ENCODE measurements at places on chromosomes 6 and 20.

DNA sequence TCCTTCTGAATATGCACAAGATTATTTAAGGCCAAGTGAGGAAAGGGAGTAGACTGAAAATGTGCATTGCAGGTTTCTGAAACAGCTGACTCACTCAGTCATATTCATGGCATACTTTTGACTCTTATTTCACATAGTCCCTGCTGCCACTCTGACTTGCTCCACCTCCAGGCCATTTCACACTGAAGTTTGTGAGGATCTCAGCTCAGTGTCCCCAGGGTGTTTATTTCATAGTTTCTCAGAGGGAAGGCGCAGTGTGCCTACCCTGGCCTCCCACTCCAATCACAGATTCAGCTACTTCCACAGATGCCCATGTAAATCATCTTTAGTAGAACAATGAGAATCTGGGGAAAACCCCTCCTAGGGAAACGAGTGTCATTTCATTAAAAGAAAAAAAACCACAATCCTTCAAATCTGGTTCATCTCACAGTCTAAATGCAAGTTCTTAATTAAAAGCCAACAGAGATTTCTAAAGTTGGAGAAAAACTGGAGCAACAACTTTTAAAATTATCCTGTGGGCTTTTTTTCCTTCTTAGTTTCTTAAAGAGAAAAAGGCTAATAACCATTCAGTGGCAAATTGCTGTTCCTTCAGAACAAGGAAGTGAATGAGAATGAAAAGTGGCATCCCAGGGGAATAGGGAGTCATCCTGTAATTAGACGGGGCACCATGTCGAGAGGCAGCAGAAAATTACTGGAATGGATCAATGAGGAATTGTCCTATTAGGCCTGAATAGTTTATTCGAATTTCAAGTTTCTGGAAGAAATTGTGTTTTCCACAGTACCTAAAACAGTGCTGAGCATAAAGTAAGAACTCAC lies 133.6 kb downstream of the TFAP2B start:
- no peak for DNase-seq

DNA sequence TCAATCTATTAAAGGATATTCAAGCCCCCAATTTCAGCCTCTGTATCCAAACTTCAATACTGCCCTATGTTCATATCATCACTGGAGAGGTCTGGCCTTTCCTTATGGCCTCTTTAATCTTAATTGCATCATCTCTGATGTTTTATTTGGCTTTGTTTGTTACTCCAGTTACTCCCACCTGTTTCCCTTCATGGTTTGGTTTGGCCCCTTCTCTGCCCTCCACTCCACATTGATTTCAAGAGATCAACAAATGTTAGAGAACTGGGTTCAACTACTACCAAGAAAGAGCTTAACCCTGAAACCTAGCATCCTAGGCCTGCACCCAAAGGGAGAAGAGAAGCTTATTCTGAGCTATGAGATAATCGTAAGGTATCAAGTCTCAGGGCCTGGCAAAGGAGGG lies 221.6 kb downstream of the LAMA2 start:
- DNase-seq, result no peak

GRCh38 chr6:145212813-145213212 lies 522.5 kb downstream of the EPM2A start:
- no peak for DNase-seq

DNA sequence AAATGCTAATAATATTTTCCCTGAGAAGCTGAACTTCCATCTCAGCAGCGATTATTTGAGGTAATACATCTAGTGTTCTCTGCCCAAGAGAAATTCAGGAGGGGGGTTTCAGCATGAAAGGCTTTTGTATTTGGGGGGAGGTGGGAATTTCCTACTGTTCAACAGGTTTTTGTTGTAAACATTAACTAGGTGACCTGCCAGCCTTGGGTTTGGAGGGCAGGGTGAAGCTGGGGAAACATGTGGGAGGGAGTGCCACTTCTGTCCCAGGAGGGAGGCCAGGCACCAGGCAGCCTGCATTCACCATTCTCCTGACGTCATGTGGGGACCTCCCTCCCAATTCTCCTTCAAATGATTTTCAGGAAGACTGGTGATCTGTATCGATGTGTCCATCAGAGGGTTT lies 37.7 kb upstream of the PKHD1 start:
- no peak for DNase-seq

- DNase-seq, result no peak
Observed at GRCh38 chr20:8898823-8899222, 170.1 kb upstream of the PLCB4 start.

DNA sequence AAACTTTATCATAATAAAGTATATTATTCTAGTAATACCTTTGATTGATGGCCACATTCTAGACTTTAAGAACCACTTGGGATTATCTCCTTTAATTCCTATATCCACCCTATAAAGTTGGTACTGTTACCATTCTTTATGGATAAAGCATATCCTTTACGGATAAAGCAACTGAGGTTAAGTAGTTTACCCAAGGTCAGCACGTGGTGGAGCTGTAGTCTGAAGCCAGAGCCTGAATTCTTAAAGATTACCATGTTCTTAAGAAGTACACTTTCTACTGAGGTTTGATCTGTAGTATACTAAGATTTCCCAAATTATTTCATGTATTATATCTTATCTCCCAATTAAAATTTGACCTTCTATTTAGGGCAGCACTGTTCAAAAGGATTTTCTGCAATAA lies 3.0 kb upstream of the NCOA7 start:
- no peak for DNase-seq

GRCh38 chr6:15349379-15349778 lies 103.5 kb downstream of the JARID2 start:
- DNase-seq, result no peak

GRCh38 chr6:155223646-155224451 lies 40.0 kb upstream of the CLDN20 start:
- DNase-seq, result peak; percentile 42

DNA sequence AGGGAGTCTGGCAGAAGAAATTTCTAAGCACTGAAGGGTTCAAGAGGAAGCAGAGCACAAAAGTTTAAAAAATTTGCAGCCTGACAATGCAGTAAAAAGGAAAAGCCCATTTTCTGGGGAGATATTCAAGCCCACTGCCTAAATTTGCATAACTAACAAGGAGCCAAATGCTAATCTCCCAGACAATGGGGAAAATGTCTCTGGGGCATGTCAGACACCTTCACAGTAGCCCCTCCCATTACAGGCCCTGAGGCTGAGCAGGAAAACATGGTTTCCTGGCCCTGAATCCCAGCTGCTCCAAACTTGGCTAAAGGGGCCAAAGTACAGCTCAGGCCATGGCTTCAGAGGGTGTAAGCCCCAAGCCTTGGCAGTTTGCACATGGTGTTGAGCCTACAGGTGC lies 908.5 kb upstream of the MANEA start:
- no peak for DNase-seq

GRCh38 chr20:19374216-19374615 lies 161.8 kb downstream of the SLC24A3 start:
- no peak for DNase-seq

GRCh38 chr6:7513529-7513928 lies 27.9 kb upstream of the DSP start:
- no peak for DNase-seq

- no peak for DNase-seq
Observed at GRCh38 chr6:56458324-56458884, 184.3 kb downstream of the DST start.

DNA sequence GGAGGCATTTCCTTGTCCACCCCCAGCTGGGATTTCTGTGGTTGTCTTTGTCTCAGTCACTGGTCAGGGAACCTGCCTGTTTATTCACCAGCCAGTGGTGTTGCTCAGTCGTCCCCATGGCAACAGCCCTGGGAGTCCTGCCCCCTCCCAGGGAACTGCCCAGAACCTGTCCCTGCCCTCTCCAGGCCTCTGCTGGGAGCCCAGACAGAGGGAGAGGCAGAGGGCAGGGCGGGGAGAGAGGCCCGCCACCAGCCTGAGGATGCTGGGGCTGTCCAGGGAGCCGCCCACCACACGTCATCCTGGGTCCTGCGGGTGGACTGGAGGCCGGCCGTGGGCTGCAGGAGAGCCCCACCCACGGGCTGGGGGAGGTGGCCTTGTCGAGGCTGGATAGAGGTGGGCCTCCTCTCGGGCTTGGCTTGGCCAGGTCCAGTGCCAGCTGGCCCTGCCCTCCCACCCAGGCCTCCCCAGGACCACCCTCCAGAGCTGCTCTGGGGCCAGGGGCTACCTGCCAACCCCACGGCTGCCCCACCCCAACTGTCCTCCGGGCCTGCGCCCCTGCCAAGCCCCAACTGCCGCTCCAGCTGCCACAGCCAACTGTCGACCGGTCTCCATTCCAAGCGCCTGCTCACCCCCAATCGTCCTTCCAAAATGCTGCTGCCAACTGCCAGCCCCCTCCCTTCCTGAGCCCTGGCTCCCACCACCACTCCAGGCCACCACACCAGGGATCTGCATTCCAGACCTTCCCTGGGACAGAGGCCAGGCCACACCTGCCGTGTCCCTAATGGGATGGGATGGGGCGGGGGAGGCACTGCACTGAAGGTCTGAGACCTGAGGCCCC lies 4.2 kb upstream of the ZBTB46 start:
- no peak for DNase-seq

GRCh38 chr6:165807249-165807960 lies 144.4 kb upstream of the PDE10A start:
- DNase-seq, result no peak

DNA sequence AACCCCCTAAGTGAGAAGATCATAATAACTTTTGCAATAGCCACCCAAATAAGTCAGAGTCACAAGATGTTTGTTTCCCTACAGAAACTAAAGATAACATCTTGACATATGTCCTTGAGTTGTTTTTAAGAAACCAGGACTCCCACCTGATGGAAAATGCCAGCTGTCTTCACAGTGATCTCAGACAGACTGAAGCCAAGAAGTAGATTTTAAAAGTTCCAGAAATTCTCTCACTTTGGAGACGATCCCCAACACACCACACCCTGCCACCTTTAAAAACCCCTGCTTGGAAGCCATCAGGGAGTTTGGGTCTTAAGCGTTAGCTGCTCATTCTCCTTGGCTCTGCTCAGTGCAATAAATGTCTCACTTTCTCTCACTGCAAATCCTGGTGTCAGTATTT lies 63.0 kb downstream of the GPR6 start:
- DNase-seq, result no peak

DNA sequence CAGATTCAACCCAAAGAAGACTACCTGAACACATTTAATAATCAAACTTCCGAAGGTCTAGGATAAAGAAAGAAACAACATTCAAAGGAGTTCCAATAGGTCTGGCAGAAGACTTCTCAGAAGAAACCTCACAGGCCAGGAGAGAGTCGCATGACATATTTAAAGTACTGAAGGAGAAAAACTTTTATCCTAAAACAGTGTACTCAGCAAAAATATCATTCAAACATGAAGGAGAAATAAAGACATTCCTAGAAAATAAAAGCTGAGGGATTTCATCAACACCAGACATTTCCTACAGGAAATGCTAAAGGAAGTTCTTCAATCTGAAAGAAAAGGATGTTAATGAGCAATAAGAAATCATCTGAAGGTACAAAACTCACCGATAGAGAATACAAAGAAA lies 108.6 kb downstream of the BTBD9 start:
- DNase-seq, result no peak

GRCh38 chr6:129709769-129710449 lies at the start of gene ARHGAP18:
ARHGAP18 (minus strand) TSS chr6:129710177; CDS start chr6:129710136, 41 bp downstream.
- peak; percentile 25 for DNase-seq
